Camera-type eye (tissue), 1 donor: ENCODE measurements at places on chromosomes 3 and 15. TPM values are rescaled to one million over a fixed set of nuclear protein-coding genes. Genes with fewer than 3 reads are reported as not detected.

PP2D1 gene
- total RNA-seq: not detected

ANKRD63 gene
- total RNA-seq: not detected

UACA gene
- total RNA-seq: 126 TPM

HHLA2 gene
- total RNA-seq: not detected

CPN2 gene
- total RNA-seq: not detected

DPH6 gene
- 43.5 TPM for total RNA-seq

ADAMTSL3 gene
- total RNA-seq: 44.9 TPM

GLDN gene
- total RNA-seq: 5.1 TPM

SYNPR gene
- total RNA-seq: 21.0 TPM

CHRNA3 gene
- total RNA-seq: 109 TPM

CSPG4 gene
- 25.8 TPM for total RNA-seq

HHATL gene
- 9.6 TPM for total RNA-seq

AKAP13 gene
- 164 TPM for total RNA-seq

TAGLN3 gene
- total RNA-seq: 78.5 TPM

CCR9 gene
- not detected for total RNA-seq

SPINK8 gene
- not detected for total RNA-seq

IP6K2 gene
- 111 TPM for total RNA-seq

SELENOS gene
- total RNA-seq: 34.6 TPM

LRRIQ4 gene
- 0.33 TPM for total RNA-seq

C3orf22 gene
- total RNA-seq: not detected

ACP3 gene
- 3.7 TPM for total RNA-seq

FGD5 gene
- total RNA-seq: 17.3 TPM

TGM4 gene
- total RNA-seq: not detected

GJD2 gene
- total RNA-seq: 14.5 TPM

SH2D7 gene
- not detected for total RNA-seq

PLSCR5 gene
- not detected for total RNA-seq

KNL1 gene
- 14.2 TPM for total RNA-seq

BSN gene
- total RNA-seq: 14.3 TPM

CGNL1 gene
- 41.4 TPM for total RNA-seq

ZCWPW2 gene
- total RNA-seq: 2.6 TPM

BOC gene
- total RNA-seq: 104 TPM

IQCF5 gene
- total RNA-seq: not detected

AADACL2 gene
- 1.3 TPM for total RNA-seq

CHRNB4 gene
- 28.1 TPM for total RNA-seq

CFAP91 gene
- total RNA-seq: 7.3 TPM

CALML4 gene
- total RNA-seq: 12.4 TPM

PARP15 gene
- total RNA-seq: 0.82 TPM
